ENCODE measurements at places on chromosomes 13 and 19.

DNA sequence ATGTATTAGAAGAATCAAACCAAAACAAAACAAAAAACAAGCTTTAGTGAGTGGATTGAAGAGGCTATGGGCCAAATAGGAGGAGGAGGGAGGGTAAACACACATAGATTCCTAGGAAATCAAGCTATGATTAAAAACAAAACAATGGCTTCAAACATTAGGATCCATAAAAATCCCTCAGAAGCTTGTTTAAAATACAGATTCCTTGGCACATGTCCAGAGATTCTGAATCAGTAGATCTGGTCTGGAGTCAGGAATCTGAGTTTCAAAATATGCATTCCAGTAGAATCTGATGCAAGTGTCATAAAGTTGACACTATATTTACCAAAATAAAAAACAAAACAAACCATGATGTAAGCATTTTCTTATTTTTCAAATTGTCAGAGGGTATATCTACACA is 692.8 kb upstream of the SGCG start:
- DNase-seq, result no peak

DNA sequence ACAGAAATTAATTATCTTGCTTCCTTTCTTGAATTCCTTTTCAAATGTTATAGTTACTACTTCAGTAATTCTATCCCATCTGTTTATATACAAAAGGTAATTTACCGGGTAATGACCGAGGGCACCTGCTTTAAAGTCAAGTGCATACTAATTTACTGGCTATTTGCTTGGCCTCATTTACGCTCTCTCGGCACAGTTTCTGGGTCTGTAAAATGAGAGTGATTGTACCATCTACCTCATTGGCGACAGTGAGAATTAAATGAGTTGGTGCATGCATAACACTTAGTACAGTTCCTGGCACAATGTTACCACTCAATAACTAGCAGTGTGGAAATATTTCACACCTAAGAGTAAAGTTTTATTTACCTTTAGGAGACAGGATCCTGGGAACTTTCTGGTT is 111.6 kb downstream of the GGACT start:
- no peak for DNase-seq

DNA sequence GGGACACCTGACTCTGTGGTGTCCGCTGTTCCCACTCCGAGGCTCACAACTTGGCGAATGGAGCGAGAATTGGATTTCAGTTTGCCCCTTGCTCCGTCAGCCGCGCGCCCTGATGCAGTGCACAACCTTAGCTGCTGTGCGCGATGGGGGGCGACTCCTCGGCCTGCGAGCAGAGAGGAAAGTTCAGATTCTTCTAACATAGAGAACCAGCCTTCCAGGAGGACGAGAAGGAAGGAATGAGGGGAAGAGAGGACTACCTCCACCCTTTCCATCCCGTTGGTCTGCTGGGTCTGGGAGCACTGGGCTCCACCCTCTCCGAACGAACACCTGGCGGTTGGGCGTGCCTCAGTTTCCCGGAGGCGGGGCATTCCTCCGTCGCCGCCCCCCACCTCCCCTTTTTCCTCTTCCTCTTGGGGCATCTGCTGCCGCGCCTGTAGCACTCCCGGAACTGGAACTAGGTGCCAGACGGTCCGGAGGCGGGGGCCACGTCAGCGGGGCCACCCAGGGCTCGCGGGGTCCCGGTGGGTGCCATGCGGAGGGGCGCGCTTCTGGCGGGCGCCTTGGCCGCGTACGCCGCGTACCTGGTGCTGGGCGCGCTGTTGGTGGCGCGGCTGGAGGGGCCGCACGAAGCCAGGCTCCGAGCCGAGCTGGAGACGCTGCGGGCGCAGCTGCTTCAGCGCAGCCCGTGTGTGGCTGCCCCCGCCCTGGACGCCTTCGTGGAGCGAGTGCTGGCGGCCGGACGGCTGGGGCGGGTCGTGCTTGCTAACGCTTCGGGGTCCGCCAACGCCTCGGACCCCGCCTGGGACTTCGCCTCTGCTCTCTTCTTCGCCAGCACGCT is at the start of gene KCNK6:
TSS of gene KCNK6 (plus strand) at position 425 of the 838 bp plus-strand sequence. CDS start at position 531, 106 bp downstream.
- peak; percentile 11 for DNase-seq

DNA sequence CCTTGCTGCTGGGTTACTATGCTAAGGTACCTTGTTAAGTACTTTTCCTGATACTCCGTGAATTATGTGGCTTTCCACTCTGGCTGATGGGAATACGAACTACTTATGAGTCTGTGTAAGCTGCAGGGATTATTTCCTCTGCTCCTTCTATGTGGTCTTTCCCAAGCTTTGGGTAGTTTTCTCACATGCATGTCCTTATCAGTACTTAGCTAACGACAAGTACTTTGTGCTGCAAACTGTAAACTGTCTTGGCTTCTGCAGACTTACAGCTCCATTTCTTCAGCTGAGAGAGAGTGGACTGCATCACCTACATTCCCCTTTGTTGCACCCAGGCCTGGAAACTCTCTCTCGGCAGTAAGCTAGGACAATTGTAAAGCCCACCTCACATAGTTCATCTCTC is 76.6 kb downstream of the FGF9 start:
- DNase-seq, result no peak

DNA sequence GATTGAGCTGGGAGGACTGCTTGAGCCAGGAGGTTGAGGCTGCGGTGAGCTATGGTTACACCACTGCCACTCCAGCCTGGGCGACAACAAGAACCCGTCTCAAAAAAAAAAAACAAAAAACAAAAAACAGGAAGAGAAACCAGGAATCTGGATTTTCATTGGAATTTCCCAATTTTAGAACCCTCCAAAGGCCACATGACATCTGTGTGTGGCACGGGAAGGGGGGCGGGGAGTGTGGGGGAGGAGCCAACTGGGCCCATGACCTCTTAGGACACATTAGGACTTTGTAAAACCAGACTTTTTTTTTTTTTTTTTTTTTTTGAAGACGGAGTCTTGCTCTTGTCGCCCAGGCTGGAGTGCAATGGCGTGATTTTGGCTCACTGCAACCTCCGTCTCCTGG is 21.2 kb upstream of the MYDGF start:
- DNase-seq, result no peak

GRCh38 chr13:37486171-37486681 is 112.3 kb downstream of the POSTN start:
- no peak for DNase-seq

DNA sequence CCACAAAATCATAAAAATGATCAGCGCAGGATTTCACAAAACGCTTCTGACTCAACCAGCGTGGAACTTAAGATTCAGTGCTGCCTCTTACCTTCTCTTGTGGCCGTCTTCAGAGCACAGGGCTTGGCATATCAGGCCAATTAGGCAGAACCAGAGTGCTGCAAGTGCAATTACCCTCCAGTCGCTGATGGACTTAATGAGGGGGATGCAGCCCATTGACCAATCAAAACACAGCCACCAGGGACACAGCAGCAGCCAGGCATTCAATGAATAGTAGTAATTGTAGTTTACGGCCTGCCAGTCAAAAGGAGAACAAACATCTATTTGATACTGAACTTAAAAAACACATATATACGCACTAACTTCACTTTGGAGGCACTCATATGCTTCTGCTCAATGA is 38.2 kb downstream of the TMTC4 start:
- DNase-seq, result no peak

GRCh38 chr19:50203281-50204080 is at the start of gene MYH14:
Gene MYH14 (plus strand): TSS chr19:50203622. CDS start chr19:50210366, 6,744 bp downstream.
- DNase-seq, result no peak

- DNase-seq, result no peak
These were observed 6.2 kb downstream of the XAB2 start for GRCh38 chr19:7622933-7623685.

GRCh38 chr19:46685189-46685588 is 24.2 kb upstream of the DACT3 start:
- no peak for DNase-seq

DNA sequence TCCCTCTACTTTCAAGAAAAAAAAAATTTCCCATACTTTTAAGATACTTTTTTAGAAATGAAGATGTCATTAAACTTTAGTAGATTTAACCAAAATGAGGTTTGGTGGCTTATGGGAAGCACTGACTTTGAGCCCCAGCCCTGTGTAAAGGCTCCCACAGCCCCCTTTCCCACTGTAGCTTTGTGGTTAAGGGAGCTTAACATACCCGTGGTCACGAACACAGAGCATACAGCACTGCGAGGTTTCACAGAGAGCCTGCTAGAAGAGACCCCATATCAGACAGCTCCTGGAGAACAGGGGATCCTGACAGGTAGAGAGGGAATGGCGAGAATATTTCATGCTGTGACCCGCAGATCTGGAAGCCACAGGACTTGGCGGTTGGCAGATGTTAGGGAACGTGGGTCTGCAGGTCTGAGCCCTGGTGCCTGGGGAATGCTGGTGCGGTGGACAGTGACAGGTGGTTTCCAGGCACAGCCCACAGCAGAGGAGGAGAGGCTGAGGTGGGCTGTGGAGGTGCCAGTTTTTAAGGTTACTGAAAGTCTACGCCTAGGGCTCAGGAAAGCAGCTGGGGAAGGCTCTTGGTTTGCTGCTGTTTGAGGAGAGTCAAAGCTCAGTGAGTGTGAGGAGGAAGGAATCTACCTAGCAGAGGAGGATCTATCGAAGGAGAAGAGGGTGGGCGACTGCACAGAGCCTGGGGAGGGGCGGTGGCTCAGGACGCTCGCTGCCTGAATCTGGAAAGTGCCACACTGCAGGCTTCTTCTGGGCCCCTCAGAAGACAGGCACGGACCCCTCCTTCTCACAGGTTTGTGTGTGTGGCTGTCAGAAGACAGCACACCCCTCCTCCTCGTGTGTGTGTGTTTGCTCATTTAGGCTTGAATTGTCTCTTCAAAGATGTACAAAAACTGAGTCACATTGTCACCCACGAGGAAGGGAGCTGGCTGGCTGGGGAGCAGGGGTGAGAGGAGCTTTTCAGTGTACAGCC is 49.9 kb downstream of the SLC7A9 start:
- DNase-seq, result no peak

DNA sequence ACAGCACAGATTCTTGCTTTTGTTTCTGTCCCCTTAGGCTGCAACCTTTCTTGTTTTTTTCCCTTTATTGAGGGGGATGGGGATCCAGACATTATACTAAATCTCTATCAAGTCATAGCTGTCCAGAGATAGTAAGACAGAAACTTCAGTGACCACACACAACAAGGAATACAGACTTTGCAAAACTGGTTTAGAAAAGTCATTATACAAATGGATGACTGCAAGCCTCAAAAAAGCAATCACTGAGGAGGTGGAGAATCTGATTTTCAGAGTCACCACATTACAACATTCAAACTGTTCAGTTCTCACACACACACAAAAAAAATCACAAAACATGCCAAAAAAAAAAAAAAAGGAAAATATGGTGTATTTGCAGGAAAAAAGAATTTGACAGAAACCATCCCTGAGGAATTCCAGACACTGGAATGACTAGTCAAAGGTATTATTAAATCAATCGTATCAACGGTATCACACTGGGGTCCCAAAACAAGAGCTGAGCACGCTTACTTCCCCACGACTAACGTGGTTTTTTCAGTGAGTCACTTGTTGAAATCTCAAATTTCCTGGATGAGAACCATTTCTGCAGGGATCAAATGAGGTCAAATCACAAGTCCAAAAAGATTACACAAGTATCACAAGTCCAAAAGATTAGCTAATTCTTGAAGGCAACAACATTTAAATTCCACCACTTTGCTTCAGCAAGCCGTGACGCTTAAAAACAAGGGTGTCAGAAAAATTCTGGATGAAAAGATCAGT is 41.2 kb downstream of the USP12 start:
- DNase-seq, result no peak

DNA sequence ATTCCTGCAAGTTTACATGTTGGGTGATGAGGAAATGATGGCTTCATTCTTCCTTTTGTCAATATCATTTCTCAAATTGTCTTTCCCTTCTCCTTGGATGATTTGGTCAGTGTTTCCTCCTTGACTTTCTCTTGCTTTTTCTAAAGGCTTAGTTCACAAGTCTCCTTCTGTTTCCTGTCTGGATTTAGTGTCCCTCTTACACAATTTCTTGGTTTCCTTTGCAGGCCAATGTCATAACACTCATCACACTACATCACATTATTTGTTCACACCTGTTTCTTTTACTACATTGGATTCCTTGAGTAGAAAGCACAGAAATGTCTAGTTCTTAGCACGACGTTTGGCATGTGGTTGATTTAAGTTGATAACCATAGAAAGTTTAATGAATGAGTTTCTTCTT is 490.7 kb downstream of the TDRD3 start:
- no peak for DNase-seq

- DNase-seq, result no peak
These were observed 1434.7 kb upstream of the PRR20A start for GRCh38 chr13:55705971-55706370.

- DNase-seq, result no peak
These were observed 4.9 kb downstream of the RCBTB2 start for GRCh38 chr13:48527955-48528354.

GRCh38 chr19:10812902-10813404 is 23.1 kb downstream of the TMED1 start:
- peak; percentile 6 for DNase-seq

GRCh38 chr19:29014857-29015436 is 198.0 kb downstream of the UQCRFS1 start:
- DNase-seq, result no peak

- no peak for DNase-seq
These were observed 59.8 kb upstream of the C1QTNF9 start for GRCh38 chr13:24249624-24250023.

- no peak for DNase-seq
These were observed 945.0 kb upstream of the PCDH20 start for GRCh38 chr13:62360609-62361008.

DNA sequence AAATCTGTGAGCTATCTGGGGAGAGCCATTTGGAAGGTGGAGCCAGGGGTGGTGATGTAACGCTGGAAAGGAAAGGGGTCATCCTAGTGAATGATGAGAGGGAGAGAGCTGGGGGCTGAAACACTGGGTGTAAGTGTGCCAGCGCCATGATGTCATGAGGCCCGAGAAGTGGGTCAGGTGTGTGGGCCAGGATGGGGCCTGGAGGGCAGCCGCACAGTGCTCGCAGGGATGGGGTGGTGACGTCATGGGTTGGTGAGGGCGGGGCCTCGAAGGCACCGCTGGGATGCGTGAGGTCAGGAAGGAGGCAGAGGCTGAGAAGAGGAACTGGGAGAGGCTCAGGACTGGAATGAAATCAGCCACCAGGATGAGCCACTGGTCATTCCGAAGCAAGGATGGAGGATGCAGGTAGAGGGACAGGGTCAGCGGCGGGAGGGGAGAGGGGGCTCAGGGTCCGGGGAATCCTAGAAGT is 4.4 kb downstream of the CCDC61 start:
- no peak for DNase-seq

DNA sequence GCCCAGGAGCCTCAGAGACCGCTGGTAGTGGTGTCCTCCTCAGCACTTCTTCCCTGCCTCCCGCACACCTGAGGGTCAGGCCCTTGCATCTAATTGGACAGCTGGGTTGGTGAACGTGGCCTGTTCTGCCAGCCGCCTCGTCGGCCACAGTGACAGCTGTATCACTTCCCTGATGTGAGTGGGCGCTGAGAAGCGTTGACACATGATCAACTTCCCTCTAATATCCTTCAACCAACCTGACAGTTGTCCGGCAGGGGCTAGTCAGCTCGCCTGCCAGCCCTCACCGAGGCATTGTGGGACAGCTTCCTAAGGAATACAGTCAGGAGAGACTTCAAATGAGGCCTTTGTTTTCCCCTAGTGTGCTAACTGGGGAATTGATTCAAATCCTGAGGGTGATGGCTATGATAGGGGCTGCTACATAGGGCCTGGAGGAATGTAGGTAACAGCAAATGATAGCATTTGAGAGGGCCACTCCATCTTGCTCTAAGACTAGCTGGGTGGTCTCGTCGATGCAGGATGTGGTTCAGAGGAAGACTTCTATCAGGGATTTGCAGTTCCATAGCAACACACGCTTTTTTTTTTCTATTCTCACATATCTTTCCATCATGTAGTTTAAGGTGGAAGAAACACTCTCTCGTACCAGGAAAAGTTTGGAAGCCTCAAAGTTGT is 230.8 kb downstream of the TSHZ3 start:
- no peak for DNase-seq

- DNase-seq, result no peak
These were observed 28.5 kb upstream of the ASF1B start for GRCh38 chr19:14164724-14165493.
